Stimulated activated CD8-positive, alpha-beta memory T cell treated with anti-CD3 and anti-CD28 coated beads, Interleukin-7, amount 100 ng/mL, for 1 hour (primary cell): ENCODE measurements at places on chromosomes 7 and 10.

GRCh38 chr7:127995881-127996215 lies 35.4 kb downstream of the LRRC4 start:
- no peak for DNase-seq

- DNase-seq: no peak
Measured at GRCh38 chr7:128071801-128072200, 40.6 kb upstream of the LRRC4 start.

DNA sequence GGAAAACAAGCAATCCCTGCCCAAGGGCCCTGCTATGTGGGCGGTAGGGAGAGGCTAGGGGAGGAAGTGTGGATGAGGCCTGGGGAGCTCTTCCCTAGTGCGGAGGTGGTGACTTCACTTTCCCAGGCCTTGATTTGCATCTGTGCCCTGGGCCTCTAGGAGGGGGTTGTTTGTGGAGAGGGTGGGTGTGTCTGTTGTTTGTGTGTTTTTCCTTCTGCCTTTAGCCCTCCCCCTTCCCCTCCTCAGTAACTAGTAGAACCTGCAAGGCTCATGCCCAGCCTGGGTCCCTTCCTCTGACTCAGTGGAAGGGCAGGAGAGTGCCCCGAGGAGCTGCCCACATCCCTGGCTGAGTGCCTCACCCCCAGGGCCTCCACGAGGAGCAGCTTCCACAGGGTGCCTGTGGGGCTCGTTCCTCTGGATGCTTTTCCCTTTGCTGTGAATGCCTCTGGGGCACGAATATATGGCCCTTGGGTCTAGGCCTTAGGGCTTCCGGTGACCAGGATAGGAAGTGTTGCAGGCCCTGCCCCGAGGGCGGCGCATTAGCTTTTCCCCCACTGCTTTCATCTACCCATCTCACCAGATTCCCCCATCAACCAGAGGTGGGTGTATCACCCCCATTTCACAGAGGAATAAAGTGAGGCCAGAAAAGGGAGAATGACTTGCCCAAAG lies 89.4 kb upstream of the DUSP5 start:
- DNase-seq: no peak

DNA sequence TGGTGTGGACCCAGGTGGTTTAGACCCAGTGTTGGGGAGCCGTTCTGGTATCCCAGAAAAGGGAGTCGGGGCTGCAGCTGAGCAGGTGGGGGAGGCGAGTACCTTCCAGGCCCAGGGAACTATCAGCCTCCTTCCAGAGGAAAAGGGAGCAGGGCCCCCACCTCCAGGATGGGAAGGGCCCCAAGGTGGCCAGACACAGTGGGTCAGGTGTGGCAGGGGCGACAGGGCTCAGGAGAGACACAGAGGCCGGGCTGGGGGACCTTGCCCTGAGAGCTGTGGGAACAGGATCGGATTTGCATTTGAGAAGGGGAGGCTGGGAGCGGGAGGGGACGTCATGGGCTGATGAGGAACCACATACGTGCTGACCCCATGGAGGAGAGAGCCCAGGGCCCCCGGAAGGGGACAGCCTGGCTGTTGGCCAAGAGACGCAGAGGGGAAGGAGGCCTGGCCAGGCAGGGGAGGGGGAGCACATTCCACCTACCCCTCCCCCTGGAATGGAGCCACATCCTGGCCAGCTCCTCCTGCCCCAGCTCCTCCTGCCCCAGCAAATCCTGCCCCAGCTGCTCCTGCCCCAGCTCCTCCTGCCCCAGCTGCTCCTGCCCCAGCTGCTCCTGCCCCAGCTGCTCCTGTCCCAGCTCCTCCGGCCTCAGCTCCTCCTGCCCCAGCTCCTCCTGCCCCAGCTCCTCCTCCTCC lies 9.7 kb upstream of the TTYH3 start:
- no peak for DNase-seq

- no peak for DNase-seq
Measured at GRCh38 chr10:110269374-110270318, 35.1 kb downstream of the SMNDC1 start.

- no peak for DNase-seq
Measured at GRCh38 chr10:97508342-97508741, 9.6 kb downstream of the UBTD1 start.

DNA sequence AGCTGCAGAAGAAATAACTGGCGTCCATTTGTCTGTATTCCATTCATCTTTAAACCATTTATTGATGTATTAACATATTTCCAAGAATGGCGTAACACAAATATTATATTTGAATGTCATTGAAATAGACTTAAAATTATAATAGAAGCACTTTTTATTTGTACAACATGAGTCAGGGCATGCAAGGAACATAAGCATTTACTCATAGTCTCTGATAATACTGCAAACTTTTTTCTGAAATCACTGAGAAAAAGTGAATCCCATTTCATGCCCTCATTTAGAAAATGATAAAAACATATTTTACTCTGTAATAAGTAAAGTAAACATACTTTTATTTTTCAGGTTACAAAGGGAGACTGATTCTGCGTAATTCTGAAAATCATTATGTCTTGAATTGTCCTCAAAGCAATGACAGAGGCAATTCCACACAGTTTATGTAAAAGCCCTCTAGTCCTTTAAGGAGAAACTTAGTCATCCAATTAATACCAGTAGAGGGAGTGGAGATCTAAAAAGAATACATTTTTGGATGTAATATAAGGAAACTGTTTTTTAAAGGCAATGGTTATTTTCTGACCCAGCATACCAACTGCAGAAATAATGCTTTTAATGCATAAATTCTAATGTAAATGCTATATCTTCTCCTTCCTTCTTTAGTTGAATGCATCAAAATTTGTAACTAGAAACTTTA lies 58.1 kb downstream of the AGMO start:
- DNase-seq: no peak

- DNase-seq: no peak
Measured at GRCh38 chr7:9125246-9125645, 691.8 kb downstream of the NXPH1 start.

- DNase-seq: no peak
Measured at GRCh38 chr10:49768329-49768728, 6.2 kb upstream of the OGDHL start.

- no peak for DNase-seq
Measured at GRCh38 chr10:1187151-1187854, 131.1 kb downstream of the WDR37 start.

- DNase-seq: no peak
Measured at GRCh38 chr10:69745698-69746097, 56.0 kb upstream of the COL13A1 start.

- DNase-seq: no peak
Measured at GRCh38 chr10:6274040-6274439, 71.3 kb downstream of the PFKFB3 start.

GRCh38 chr7:11517853-11518252 lies 314.1 kb downstream of the THSD7A start:
- DNase-seq: no peak

DNA sequence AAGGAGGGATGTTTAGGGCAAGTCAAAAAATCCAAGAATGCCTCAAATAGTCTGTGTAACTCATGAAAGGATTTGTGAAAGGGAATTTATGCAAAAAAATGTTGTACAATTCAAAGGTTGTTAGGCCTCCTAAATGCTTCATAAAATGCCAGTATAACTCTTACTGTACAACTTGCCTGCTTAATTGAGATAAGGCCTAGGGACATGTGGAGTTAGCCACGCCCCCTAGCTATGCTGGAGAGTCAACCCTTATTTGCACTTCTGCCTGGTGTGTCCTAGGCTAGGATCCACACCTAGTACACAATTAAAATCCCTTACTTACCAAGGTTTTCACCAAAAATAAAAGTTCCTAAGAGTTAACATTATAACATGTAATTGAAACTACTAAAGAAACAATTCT lies 77.2 kb downstream of the ZNF680 start:
- DNase-seq: no peak

DNA sequence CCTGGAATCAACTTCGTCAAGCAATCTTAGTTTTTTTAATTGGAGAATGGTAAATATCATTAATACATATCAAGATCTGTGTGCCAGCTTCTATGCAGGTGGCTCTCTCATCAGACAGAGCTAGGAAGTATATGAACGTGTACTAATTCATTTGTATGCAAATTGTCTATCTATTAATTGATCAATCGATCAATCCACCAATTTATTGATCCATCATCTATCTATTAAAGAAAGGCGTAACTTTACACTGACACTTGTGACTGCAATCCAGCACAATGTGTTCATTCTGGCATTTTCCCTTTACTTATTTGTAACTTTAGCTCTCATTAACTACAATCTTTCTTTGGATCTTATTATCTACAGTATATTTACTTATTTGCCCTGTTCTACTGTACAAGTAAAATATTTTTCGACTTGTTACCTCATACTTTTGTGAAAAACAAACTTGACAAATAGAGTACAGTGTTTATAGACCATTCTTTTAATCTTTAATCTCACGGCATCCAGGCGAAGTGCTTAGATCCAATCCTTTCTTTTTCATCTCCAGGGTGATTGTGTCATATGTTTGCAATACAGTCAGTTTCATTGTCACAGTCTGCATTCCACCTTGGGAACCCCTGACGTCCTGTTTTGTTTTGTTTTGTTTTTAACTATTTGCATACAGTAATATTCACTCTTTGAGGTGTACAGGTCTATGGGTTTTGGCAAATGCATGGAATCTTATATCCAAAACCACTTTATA lies 22.0 kb upstream of the GHRHR start:
- no peak for DNase-seq

GRCh38 chr10:33377658-33378025 lies 43.2 kb upstream of the NRP1 start:
- DNase-seq: no peak

GRCh38 chr7:148505645-148506375 lies 84.8 kb upstream of the C7orf33 start:
- DNase-seq: no peak

GRCh38 chr7:3899559-3899991 lies 598.5 kb downstream of the SDK1 start:
- DNase-seq: no peak

GRCh38 chr10:45000752-45001380 lies at the start of gene ZNF22:
Gene ZNF22, plus strand, starts transcription at chr10:45000923. Its CDS starts 2,446 bp downstream, at chr10:45003369.
- DNase-seq: peak; percentile 58

DNA sequence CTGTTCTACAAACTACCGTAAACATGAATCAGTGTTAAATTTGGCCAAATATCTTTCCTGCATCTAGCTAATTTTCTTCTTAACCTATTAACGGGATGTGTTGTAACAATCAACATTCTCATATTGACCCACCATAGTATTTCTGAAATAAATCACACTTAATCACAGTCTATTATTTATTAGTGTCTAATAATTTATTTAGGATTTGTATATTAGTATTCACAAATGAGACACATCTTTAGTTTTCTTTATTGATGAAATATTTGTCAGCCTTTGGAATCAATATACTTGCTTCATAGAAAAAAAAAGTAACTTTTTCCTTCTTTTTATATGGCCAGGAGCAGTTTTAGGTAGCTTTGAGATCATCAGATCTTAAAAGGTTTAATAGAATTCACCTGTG lies 4.6 kb downstream of the GIMAP7 start:
- no peak for DNase-seq

GRCh38 chr10:91742229-91742628 lies 56.0 kb upstream of the TNKS2 start:
- DNase-seq: no peak

DNA sequence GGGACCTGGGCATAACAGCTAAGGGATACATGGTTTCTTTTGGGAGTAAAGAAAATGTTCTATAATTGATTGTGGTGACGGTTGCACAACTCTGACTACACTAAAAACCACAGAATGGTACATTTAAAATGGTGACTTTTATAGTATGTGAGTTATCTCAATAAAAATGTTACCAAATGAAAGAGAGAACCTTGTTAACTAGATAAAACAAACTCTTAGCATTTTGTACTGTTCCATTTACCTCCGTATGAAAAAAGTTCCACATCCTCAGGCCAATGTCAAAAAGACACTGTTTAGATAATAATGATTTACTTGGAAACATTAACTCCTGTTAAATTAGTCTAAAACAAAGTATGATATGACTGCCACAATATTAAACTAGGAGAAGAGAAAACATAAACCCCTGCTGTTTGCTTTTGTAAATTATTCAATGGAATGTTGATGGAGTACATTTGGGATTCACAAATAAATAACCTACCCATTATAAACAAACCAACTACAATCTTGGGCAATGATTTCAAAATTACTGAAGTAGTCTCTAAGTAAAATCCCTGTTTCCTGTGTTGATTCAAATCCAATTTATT lies 60.7 kb downstream of the SMURF1 start:
- DNase-seq: no peak
